Epithelial cell of proximal tubule (primary cell): ENCODE measurements at places on chromosomes 1 and 21. TPM values are rescaled to one million over a fixed set of nuclear protein-coding genes. Genes with fewer than 3 reads are reported as not detected.

- no peak for DNase-seq
Observed at GRCh38 chr1:2966449-2967328, 54.6 kb upstream of the ACTRT2 start.

The LENEP gene
- not detected in 2 replicates for total RNA-seq

The PRDM16 gene
- total RNA-seq, result under 0.01 and 0.06 TPM in 2 replicates

DNA sequence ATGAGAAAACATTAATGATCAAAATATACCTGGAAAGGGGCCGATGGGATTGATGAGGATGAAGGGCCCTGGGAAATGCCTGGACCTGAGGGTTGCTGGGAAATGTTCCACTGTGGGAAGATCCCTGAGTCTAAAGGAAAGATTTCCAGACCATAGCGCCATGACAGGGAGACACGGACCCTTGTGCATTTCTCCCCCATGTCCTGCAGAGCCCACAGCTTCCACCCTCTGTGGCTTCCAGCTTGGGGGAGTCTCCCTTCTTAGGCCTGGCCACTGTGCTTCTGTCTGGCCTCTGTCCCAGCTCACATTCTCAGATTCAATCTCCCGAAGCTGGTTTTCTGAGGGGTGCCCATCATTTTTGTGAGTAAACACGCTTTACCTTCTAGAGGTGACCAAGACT is 1.0 kb upstream of the PRAMEF12 start:
- DNase-seq, result no peak

The TRIM58 gene
- total RNA-seq, result 2.0 and 6.0 TPM in 2 replicates

DNA sequence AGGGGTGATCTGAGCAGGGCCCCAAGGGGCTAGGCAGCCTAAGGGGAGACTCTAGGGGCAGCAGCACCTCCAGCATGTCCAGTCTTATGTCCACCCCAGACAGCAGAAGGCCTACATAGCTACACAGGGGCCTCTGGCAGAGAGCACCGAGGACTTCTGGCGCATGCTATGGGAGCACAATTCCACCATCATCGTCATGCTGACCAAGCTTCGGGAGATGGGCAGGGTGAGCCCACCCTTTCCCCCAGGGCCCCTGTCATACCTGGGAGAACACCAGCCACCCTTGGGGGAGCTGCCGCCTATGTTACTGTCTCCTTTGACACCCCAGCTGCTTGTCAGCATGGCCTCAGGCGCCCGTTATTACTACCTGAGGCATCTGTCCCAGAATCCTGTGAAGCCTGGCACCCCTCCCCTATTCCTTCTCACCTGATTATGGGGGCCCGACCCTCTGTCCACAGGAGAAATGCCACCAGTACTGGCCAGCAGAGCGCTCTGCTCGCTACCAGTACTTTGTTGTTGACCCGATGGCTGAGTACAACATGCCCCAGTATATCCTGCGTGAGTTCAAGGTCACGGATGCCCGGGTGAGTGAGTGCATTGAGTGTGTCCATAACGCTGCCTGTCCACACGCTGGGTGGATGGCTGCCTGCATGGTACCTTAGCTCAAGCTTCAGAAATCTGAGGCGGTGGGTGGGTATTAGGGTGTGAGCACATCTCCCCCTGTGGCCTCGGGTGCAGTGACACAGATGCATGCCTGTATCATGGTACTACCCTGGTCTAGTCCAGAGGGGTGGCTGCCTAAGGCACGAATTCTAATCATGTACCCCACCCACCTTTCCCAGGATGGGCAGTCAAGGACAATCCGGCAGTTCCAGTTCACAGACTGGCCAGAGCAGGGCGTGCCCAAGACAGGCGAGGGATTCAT is 29.7 kb upstream of the KDM4A start:
- DNase-seq, result no peak

The SPATA46 gene
- total RNA-seq, result not detected in 2 replicates
